Cerebellar cortex (tissue), 1 donor: ENCODE measurements at places on chromosomes 4 and X.

DNA sequence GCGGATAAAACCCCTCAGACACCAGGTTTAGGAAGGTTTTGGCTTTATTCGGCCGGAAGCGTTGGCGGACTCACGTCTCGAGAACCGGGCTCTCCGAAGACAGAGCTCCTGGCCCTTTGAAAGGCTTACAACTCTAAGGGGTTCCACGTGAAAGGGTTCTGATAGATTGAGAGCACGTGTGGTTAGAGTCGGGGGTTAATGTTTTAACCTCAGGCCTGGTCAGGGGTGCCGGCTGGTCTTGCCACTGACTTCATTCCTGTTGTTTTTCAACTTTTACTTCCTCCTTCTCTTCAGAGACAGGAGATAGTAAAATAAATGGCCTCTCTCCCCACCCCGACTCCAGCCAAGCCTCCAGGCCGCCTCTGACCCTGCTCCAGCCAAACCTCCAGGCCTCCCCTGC, 4.7 kb upstream of the ASMT start:
- no peak for DNase-seq

DNA sequence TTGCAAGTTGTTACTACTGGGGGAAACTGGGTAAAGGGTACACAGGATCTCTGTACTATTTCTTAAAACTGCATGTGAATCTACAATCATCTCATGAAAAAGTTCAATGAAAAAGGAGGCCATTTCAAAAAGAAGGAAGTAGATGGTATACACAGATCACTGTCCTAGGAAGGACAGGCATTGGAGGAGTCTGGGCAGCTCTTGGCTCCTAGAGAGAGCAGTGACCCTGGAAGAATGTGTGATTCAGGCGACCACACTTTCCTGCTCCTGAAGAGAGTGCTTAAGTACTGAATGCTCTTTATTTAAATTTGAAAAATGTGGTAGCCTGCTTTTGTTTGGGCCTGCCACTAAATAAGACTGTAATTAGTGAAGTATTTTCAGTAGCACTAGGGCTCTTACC, 318.1 kb upstream of the CASK start:
- no peak for DNase-seq

GRCh38 chr4:76767983-76768382, 130.0 kb downstream of the SOWAHB start:
- no peak for DNase-seq

DNA sequence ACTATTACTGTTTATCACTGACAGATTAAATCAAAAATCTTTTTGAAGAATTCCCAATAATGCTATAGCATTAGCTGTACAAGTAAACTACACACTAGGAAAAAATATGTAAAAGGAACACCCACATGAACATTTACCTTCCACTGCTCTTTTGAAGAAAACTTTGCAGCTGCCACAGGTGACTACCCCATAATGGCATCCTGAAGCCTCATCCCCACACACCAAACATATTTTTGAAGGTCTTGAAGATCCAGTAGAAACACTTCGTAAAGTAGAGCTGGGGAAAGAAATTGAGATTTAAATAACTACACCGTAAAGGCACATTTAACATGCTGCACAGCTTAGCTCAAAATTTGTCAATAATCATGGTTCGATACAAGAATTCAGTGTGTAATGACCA, 182.4 kb downstream of the NR3C2 start:
- DNase-seq = no peak

DNA sequence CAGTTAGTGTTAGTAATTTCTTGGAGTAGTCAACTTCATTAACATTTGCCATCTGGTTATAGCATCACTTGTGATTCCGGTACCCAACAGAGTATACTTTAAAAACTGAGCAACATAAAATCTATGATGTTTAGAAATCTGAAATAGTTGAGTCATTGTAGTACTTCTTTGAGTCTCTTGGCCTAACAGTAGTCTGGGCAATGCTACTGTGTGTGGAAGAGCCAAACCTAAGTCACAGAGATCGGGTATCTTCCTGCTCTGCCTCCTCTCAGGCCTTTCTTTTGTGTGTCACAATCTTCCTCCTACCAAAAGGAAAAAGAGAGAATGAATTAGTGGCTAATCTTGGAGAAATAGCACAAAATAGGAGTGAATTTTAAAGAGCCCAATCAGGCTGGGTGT, 25.5 kb downstream of the DCUN1D4 start:
- no peak for DNase-seq

- DNase-seq = no peak
These were observed 418.9 kb upstream of the RPS6KA3 start for GRCh38 chrX:20685652-20686051.

GRCh38 chr4:119623025-119623424, 5.6 kb downstream of the PDE5A start:
- no peak for DNase-seq

DNA sequence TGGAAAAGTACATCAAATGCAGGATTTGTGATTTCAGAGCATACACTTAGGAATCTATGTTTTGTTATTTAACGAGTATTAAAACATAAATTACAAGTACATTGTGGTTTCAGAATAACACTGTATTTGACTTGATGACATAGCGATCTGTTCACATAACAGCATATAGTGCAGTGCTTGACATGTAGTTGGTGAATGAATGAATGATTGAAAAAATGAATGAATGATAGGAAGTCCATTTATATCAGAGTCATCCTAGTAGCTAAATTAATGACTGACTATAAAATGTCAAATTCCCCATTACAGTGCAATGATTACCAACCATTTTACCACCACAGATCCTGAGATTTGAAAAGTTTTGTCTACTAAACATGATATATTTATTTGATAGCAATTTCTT, 114.6 kb upstream of the FAT1 start:
- DNase-seq = no peak

- no peak for DNase-seq
These were observed 368.8 kb downstream of the MAGEE1 start for GRCh38 chrX:76796311-76796710.

GRCh38 chrX:118325453-118325852, 20.5 kb upstream of the WDR44 start:
- DNase-seq = no peak

- no peak for DNase-seq
These were observed 10.7 kb upstream of the YIPF7 start for GRCh38 chr4:44661940-44662622.

GRCh38 chr4:168598191-168598590, 101.3 kb downstream of the PALLD start:
- DNase-seq = no peak

GRCh38 chr4:99630857-99631360, 26.7 kb downstream of the C4orf54 start:
- no peak for DNase-seq

DNA sequence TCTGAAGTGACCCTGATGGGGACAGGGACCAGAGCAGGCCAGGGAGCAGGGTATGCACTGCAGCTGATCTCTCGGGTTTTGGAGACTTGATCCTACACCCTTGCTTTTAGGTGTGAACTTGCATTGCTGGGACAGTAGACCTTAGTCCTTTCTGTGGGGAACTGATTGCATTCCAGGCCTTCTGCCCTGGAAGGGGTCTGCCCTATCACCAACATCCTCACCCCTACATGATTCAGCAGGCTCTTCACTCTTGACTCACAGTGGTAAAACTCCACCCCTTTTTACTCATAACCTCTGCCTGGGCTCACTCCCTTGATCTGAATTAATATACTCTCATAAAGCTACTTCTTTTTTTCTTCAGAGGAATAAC, 6.6 kb upstream of the DDX60L start:
- DNase-seq = no peak

DNA sequence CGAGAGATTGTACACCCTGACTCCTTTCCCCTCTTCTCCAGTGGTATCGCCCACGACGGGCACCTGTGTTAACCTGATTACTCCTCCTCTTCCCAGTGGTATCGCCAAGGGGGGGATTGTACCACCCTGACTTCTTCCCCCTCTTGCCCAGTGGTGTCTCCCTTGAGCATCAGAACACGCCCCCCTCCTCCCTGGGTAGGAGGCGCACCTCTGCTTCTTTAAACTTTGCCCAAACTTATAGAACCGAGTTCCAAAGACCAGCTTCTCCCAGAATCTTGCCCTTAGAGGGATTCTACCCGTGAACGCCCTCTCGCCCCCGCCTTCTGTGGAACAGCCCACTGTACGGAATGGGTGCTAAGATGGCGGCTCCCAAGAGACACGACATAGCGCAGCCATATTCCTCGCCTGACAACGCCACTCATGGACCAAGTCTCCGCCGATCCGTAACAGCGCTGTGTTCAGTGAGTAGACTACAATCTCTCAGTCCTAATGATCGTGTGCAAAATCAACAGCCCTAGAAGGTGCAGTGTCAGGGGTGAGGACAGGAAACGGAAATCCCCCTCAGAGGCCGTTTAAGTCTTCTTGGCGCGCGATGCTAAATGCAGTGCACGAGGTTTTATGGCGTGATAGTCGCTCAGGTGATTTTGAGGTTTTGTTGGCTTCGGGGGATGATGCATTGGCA, 4.2 kb upstream of the ZNF157 start:
- DNase-seq = peak; percentile 90

DNA sequence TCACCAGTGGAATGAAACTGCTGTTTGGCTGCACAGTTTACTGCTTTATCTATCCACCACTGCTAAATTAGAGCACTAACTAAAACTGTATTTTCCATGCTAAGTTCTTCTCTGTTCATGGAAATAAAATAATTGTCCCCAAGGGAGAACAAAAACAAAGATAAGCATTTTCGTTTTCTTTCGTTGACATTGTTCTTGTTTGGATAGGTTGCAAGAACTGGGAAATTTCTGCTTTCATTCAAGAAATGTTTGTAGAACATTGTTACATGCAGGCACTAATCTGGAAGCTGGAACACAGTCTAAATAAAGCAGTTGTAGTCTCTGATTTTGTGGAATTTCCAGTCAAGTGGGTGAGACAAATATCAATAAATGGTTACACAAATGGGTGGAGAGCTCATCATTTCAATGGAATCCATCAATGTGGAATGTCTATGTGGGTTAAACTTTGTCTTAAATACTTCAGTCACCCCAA, 5.8 kb upstream of the CXCL8 start:
- no peak for DNase-seq

- DNase-seq = no peak
These were observed 41.8 kb downstream of the ADRA2C start for GRCh38 chr4:3807822-3808496.

DNA sequence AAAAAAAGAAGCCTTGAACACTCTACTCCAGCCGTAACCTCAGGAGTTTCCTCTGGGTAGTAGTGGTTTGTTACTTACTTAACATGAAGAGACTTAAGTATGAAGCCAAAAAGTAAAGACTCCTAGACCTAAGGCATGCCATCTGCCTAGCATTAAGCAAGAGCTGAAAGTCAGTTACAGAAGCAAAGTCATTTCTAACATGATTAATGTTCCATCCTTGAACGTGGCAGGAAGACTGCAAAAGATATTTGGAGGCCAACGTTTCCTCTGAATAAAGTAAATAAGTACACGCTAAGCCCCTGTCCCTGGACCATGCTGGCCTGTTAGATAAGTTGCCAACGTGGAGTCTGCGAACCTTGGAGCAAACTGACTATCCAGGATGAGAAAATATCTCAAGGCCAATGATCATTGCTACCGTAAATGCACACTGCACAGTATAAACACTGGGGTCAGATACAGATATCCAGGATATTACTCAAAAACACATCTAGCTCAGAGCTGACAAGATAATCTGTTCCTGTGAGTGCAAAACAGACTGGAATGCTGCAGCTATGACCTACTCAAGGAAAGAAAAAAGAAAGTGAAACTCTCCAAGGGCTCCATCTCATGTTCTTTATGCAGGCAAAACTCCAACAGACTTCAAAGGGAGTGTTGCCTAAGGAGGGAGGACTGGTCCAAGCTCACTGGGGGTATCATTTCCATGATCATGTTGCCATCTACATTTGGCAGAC, 255.8 kb downstream of the COL25A1 start:
- no peak for DNase-seq

DNA sequence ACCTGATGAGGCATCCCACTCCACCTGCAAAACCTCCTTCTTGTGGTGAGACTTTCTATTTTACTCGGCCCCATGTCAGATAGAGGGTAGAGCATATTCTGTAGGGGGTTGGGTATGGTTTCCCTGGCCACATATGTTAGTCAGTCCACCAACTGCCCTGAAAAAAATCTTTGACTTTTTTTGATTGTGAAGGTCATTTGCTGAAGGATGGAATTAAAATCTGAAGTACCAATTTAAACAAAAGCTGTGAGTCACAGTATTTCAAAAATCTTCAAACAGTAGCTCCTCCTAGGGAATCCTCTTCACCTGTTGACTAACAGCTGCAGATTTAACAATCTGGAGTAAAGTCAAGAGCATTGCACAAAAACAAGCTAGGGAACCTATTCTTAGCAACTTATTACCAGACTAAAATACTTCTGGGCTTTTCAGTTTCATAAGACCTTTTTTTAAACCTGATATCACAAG, 8.0 kb upstream of the CCDC110 start:
- no peak for DNase-seq

DNA sequence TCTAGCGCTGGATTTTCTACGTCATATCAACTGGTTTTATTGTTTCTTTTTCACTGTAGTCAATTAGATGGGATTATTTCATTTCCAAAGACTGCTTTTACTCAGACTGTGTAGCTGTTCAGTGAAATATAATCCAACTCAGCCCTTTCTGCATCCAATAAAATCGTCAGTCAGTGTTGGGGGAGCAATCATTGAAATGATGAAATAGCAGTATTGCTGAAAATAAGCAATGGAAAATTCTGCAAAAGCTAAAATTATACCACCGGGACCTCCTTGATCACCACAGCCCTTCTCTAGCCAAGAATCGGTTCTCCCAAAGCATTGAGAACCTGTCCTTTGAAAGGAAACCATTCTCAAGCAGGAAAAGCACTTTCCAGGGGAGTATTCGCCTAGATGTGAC, 243.1 kb upstream of the TENM3 start:
- no peak for DNase-seq

- DNase-seq = no peak
These were observed 240.4 kb upstream of the PSAPL1 start for GRCh38 chr4:7675136-7675535.

DNA sequence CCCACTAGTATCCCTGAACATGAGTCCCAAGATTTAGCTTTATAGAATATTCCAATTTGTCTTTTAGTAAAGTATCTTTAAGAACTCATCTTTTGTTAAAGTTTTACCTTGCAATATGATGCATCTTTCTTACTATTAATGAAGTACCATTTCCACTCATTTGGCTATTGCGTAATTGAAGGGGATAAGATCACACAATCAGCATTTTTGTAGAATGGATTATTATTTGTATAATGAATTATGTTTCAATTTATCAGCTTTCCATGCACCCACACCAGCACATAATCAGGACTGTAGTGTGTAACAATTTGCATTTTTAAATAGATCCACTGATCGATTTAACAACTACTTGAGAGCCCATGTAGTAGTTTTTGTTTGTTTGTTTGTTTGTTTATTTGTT, 1364.9 kb upstream of the IGFBP7 start:
- DNase-seq = no peak

- DNase-seq = no peak
These were observed 7.4 kb downstream of the UVSSA start for GRCh38 chr4:1354136-1354982.

DNA sequence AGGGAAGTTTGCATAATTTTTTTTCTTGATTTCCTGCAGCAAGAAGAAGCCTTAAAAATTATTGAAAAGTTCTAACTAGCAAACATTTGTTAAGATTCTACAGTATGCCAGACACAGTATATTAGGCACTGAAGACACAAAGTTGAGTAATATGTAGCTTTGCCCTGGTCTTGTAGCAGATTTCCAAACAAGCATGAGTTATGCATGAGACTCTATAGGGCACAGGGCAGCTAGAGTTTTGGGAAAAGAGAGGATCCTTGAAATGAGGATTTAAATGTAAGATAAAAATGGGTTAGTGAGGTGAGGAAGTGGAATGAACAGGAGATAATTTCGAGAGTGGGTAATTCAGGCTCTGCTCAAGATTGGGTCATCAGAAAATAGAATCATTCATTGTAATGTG, 8.6 kb upstream of the GPRIN3 start:
- no peak for DNase-seq

- DNase-seq = no peak
These were observed 16.8 kb downstream of the SMAD1 start for GRCh38 chr4:145498430-145498829.
